ENCODE measurements at places on chromosomes 7 and 10.
A peak's percentile ranks its signal among the peaks of the same experiment; 100 is the strongest.

GRCh38 chr10:102279104-102279503 is 33.8 kb downstream of the GBF1 start:
- DNase-seq: no peak

DNA sequence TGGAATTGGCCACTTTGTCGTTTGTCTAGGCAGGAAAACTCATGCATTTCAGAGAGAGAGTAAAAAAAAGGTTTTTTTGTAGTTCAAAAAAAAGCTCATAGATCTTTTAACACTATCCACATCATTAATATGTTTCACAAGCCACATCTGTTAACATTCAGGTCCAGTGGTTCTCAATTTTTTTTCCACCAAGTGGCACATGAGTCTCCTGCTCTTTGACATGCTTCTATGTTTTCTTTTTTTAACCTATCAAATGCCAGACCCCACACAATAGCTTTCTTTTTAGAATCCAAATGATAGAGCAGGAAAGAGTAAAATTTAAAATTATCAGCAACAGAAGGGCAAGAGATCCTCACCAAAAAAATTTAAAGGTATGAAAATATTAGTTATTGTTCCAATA is 20.3 kb downstream of the NOD1 start:
- peak; percentile 79 for DNase-seq

DNA sequence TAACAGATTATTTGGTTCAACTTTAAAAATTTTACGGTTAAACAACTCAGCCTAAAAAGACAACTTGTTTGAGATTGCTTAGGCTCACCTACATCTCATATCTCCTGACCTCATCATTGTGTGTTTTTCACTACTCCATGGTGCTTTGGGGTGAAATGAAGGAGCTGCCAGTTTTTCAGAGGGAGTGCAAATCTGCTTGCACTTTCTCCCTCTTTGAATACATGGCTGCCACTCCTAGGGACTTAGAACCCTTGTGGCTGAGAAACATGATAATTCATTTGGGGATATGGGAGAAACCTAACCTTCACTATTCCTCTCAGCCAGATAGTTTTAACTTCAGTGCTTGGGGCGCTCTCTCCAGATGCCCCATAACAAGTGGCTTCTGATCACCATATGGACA is 2.7 kb downstream of the CCSER2 start:
- no peak for DNase-seq

DNA sequence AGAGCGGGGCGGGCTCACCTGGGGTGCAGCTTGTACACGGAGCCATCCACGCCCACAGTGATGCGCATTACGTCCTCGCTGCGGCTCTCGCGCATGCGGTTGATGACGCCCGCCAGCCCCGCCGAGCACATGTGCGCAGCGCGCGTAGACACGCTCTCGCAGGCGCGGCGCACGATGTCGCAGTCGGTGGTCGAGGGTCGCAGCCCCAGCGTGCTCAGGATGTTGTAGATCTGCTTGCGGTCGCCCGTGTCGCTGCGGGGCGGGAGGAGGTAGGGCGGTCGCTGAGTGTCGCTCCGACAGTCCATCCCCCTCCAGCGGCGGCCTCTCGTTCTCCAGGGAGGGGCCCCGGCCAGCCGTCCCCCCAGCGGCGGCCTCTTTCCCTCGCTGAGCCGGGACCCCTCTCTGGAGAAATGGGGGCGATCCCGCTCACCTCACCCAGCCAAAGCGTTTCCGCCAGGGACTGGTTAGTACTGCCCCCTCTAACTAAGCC is 4.4 kb upstream of the MYL7 start:
- DNase-seq: no peak

GRCh38 chr7:30771174-30771879 is at the start of gene MINDY4:
Gene MINDY4 (plus strand): TSS chr7:30771417. CDS start chr7:30771494, 77 bp downstream.
- peak; percentile 76 for DNase-seq

All from AG10803 (cell line).